ENCODE measurements at places on chromosomes 1 and 21.

- DNase-seq, result no peak
Measured at GRCh38 chr1:58293388-58293787, 253.1 kb downstream of the OMA1 start.

- no peak for DNase-seq
Measured at GRCh38 chr1:31791131-31791858, 24.5 kb downstream of the SPOCD1 start.

DNA sequence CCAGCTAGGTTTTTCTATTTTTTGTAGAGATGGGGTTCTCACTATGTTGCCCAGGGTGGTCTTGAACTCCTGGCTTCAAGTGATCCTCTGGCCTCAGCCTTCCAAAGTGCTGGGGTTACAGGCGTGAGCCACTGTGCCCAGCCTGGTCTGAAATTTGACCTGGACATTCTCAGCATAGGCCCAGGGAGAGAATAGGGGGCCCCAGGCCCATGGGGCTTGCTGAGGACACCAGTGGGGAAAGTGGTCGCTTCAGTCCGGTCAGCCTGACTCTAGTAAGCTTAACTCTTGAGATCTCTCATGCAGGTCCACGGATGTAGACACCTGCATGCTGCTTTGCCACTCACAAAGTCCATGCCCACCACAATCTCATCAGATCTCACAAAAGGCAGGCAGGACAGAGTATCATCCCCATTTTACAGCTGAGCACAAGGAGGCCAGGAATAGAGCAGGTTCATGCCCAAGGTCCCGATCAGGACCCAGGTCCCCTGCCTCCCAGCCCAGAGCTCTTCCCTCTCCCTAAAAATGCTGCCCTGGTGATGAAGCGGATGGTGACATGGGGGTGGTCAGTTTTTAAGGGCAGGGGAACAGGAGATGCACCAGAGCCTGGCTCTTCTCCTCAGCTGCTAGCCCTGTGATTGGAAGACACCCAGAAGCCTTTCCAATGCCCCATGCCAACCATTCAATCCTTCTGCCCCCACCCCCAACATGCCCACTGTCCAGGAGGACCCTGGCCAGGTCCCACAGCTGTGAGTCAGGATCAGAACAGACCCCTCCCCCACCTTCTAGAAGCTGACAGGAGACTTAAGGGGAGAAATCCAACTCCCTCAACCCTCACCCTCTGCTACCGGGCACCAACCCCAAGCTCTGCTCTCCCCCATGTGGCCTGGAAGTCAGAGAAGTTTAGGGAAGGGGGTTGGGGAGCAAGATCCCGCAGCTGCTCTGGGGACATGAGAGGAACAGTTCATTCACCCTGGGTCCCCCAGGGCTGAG is 1.8 kb downstream of the FHL3 start:
- no peak for DNase-seq

GRCh38 chr1:164644268-164644667 is 85.3 kb downstream of the PBX1 start:
- no peak for DNase-seq

DNA sequence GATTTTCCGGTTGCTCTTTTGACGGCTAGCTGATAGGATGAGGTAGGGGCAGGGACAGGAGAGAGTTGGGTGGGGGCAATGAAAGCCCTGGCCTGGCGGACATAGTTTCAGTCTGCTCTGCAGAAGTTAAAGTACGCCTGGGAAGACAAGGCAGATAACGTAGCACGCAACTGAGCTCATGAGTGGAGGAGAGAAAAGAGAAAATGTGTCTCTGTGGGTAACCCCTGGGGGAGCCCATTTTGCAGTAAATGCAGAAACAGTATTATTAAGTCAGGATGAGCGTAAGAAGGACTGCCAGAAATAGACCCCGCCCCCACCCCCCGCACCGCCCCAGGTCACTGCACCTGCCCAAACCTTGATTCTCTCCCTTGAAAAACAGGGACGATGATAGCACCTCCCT is 51.7 kb upstream of the TARBP1 start:
- DNase-seq, result no peak

DNA sequence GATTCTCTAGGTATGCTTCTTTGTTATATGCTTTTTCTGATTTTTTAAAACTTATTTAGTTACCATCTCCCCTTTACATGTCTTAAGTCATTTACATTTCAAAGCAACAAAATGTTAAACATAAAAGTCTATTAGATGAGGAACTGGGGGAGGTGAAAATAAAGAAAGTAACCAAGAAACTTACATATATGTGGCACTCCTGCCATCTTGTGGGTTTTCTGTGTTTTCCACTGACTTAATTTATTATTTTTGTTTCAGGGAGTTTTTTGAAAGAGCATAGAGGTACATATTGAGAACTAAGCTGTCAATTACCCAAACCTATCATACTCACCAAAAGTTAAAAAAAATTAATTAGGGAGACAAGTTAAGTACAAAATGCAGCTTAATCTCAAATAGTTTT is 1531.1 kb downstream of the MRPL39 start:
- DNase-seq, result no peak

- no peak for DNase-seq
Measured at GRCh38 chr1:164780111-164780812, 221.3 kb downstream of the PBX1 start.

DNA sequence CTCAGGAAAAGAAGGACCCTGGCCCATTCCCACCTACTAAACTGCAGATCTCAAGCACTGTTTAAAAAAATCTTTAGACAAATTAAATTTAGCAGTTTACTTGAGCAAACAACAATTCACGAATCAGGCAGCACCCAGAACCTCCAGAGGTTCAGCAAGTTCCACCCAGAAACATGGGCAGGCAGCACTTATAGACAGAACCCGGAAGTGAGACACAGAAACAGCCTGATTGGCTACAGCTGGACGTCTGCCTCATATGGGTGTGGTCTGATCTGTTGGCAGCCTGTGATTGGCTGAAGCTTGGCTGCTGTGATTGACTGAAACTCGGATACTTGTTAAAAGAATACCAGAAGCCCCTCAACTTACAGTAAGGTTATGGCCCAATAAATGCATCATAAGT is 34.7 kb upstream of the COL6A2 start:
- no peak for DNase-seq

DNA sequence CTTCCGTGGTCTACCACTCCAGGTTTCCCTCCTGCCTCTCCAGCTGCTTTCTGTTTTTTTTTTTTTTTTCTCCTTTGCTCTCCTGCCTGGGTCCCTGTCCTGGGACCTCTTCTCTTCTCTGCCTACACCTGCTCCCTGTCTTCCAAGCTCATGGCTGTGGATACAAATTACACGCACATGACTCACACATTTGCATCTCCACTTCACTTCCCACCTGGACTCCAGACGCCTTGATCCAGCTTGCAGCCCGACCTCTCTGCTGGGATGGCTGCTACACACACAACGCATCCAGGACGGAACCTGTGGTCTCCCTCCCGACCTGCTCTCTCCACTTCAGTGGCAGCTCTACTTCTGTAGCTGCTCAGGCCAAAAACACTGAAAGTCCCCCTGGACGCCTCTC is 44.4 kb upstream of the B3GALT5 start:
- DNase-seq, result no peak

DNA sequence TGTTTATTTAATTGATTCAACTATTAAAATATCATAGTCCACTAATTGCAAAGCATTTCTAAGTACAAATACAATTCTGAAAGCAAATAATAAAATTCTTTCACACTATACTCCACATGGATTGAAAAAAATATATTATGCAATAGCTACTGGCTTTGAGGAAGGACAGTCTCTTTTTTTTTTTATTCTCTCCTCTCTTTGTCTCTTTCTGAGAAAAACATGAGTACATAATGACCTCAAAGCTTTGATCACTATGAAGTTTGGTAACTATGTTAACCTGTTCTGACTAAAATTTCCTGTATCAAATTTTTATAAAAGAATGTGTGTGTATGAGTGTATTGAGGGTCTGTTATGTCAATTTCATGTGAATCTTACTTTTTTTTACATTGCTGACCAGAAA is 96.2 kb downstream of the RGS2 start:
- DNase-seq, result no peak

GRCh38 chr1:1347663-1348419 is 1.4 kb downstream of the DVL1 start:
- DNase-seq, result no peak

GRCh38 chr1:226574591-226575435 is 26.2 kb downstream of the STUM start:
- no peak for DNase-seq

GRCh38 chr1:169102567-169102966 is 3.9 kb upstream of the ATP1B1 start:
- no peak for DNase-seq

- no peak for DNase-seq
Measured at GRCh38 chr1:177873238-177873637, 96.6 kb downstream of the SEC16B start.

DNA sequence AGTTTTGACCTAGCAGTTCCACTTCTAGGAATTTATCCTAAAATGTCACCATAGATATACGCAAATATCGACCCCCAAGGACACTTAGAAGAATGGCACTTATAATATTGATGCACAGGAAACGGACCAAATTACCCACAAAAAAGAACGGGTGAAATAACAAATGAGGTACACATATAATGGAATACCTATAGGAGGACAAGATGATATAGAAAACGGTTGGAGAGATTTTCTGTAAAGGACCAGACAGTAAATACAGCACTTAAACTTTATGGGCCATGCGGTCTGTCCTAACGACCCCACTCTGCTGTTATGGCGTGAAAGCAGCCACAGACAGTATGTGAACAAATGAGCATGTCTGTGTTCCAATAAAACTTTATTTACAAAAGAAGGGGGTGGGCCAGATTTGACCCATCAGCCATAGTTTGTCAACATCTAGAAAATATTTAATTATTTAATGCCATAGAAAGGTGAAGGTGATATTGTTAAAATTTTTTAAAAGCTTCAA is 2.4 kb downstream of the TMPRSS3 start:
- no peak for DNase-seq

DNA sequence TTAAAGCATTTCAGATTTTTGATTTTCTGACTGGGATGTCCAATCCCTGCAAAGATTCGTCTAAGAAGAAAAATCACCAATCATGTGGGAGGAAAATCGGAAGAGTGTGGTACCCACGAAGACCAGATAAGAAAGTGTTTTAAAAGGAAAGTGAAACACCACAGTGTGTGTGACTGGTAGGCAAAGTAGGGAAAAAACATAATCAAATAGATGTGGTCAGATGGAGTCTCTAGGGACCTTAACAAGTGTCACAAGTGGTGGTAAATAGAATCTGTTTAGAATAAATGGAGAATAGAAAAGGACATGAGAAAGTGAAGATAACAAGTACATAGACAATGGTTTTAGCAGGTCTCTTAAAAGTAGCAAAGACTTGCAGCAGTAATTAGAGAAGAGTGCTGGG is 154.6 kb downstream of the SLC30A10 start:
- no peak for DNase-seq

- no peak for DNase-seq
Measured at GRCh38 chr21:31448496-31448895, 104.4 kb upstream of the TIAM1 start.

- no peak for DNase-seq
Measured at GRCh38 chr1:215393476-215393875, 173.6 kb upstream of the KCTD3 start.

DNA sequence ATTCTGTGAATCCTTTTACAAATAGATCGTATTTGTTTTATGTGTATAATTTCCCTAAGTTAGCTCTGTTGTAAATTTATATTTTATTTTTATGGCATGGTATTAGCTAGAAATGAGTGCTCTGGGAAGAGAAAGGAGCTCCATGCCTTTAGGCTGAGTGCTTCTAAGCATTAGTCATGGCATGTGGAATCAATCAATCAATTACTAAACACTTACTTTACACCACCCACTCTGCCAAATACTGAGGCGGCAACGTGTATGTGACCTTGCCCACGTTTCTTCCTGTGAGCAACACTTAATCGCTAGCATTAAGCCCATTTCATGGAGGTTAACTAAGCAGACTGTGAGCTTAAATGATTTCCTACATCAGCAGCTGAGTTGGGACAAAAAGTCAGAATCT is 7.2 kb upstream of the BECN2 start:
- no peak for DNase-seq

- no peak for DNase-seq
Measured at GRCh38 chr1:218454700-218455282, 109.7 kb downstream of the TGFB2 start.

GRCh38 chr1:94820936-94821335 is 779 bp downstream of the SLC44A3 start:
- DNase-seq, result no peak

DNA sequence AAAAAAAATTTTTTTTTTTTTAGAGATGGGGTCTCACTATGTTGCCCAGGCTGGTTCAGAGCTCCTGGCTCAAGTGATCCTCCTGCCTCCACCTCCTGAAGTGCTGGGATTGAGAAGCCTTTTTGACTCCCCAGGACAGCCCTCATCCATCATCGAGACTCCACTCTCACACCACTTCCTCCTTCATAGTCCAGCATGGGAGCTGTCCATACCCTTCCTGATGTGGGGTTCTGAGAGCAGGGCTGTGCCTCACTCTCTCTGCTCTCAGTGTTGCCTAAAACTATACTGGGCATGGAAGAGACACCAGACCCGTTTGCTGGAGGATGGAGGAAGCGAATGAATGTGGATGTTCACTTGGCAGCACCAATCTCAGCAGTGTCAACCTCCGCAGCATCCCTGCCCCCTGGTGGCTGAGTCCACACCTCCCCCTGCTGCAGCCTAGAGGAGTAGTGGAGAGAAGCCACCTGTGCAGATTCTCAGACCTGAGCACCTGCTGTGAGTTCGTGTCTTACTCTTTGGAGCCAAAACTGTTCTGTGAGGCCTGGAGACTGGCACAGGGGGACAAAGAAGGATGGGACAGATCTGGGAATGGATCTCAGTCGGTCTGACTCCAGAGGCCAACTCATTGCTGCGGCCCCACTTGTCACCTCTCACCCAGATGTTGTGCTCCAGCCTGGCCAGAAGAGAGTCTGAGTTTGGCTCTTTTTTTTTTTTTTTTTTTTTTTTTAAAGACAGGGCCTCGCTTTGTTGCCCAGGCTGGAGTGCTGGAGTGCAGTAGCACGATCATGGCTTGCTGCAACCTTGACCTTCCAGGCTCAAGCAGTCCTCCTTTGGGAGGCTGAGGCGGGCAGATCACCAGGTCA is 17.7 kb downstream of the TINAGL1 start:
- no peak for DNase-seq

DNA sequence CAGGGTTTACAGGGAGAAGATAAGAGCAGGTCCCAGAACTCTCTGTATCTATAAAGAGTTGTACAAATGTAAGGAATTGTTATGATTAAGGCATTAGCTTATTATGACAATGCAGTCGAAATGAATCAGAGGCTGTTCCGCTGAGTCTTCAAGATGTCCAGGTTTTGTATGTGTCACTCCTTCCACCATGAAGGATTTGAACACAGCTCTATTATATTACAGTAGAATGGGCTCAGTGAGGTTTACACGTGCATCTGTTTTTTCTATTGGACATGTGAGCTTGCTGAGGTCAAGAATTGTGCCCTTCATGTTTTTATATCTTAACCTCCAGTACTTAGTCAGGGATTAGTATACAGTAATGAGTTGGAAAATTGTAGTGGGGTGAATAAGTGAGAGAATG is 86.3 kb downstream of the MPZL1 start:
- DNase-seq, result no peak

DNA sequence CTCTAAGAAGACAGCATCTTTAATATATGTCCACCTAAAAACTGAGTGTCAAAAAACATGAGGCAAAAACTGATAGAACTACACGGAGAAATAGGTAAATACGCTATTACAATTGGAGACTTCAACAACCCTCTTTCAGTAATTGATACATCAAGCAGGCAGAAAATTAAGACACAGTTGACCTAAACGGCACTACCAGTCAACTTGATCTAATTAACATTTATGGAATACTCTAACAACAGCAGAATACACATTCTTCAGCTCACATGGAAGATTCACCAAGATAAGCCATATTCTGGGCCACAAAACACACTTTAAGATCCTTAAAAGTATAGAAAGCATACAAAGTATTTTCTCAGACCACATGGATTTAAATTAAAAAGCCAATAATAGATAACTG is 137.6 kb downstream of the CLIC6 start:
- no peak for DNase-seq
